ENCODE measurements at places on chromosomes 7 and 10.

- DNase-seq, result no peak
Observed at GRCh38 chr7:36283181-36283580, 106.5 kb upstream of the ANLN start.

DNA sequence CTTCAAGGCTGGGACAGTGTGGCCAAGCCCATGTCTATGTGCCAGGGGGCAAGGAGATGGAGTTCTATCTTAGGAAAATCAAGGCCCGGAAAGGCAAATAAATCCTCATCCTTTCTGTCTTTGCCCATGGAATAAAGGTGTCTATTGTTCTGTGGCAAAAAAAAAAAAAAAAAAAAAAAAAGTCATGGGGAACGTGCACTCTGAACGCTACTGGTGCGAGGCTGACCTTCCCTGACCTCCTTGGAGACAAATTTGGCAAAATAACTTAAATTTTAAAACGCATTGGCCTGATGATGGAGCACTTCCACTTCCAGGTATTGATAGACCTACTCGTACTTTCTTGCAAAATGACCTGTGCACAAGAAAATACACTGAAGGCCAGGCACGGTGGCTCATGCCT, 12.2 kb upstream of the BAG3 start:
- DNase-seq, result no peak

DNA sequence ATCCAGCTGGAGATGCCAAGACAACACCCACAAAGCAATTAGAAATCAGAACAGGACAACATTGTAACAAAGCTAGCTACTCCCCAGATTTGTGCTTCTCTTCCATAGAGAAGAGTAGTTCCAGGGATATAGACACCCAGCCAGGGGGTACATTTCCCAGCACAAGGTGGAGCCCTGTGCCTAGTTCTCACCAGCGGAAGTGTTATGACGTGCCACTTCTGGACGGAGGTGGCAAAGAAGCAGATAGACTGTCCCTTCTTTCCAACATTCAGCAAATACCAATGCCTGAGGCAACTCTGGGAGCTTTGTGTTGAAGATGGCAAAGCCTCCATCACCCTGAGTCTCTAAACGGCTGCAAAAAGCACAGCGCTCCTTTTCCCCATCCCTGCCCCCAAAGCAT, 23.4 kb upstream of the GSAP start:
- DNase-seq, result no peak

DNA sequence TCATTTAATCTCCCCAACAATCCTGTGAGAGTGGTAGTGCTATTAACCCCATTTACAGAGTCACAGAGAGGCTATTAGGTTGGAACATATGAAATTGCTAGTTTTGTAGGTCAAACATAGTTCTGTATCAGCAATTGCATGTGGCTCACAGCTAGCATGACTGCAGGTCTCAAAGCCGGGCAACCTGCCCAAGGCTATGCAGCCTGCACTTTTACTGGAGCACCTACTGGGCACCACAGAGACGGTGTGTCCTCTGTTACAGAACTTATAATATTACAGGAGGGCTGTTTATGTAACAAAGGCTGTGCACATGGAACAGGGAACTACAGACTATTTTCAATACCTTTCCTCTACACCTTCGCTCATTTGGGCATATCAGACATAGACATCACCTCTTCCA, 355.8 kb downstream of the RPS24 start:
- no peak for DNase-seq

- DNase-seq, result no peak
Observed at GRCh38 chr7:106561666-106562411, 99.1 kb downstream of the CCDC71L start.

GRCh38 chr10:29386342-29386999, 97.6 kb downstream of the LYZL1 start:
- no peak for DNase-seq

- no peak for DNase-seq
Observed at GRCh38 chr7:35019179-35019729, 18.0 kb downstream of the DPY19L1 start.

DNA sequence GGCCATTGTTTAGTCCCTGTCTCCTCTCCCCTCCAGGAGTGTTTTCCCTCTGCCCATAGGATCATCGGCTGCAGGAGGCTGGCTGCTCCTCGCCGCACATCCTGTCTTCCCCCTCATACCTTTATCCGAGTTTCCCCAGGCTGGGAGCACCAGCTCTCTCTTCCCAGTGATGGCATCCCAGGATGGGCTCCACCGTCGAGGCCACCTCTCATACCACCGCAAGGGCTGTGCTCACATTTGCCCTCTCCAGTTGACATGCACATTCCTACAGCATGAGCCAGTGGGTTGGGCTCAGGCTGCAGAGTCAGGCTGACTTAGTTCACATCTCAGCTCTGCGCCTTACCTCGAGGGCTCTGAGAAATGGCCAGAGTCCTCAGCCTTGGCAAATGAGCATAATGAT, 12.1 kb downstream of the HKDC1 start:
- DNase-seq, result no peak

Measured in stimulated activated CD4-positive, alpha-beta T cell treated with anti-CD3 and anti-CD28 coated beads, Interleukin-4, amount 100 ng/mL, for 1 hour (primary cell).